ENCODE measurements at places on chromosomes 5 and 9.

DNA sequence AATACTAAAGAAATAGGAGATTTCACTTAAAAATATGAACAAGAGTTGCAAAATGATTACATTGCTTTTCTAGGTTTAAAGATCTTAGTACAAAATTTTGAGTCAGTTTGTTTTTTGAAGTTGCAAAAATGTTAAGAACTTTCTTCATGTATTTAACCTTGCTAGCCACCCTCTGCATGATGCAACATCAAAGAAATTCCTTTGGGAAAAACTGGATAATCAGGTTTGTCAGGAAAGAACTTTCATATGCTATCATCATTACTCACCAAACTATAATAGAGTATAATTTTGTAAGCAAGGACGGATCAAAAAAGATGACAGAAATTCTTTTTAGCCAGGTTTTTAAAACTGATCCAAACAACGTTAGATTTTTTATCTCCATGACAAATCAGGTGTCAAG lies 116.9 kb upstream of the MRPS30 start:
- no peak for DNase-seq
- no peaks in the 10 kb centered on the region for H3K27me3 ChIP-seq
- no peak overlapping the region for H3K4me3 ChIP-seq

- no peak for DNase-seq
- H3K27ac ChIP-seq, result no peak overlapping the region
- H3K4me3 ChIP-seq, result no peak overlapping the region
- H3K4me1 ChIP-seq, result peaks cover 2% of the 10 kb centered on the region
- H3K36me3 ChIP-seq, result no peaks in the 10 kb centered on the region
- no peaks in the 10 kb centered on the region for H3K27me3 ChIP-seq
Observed at GRCh38 chr9:126439402-126439765, 112.8 kb downstream of the MVB12B start.

DNA sequence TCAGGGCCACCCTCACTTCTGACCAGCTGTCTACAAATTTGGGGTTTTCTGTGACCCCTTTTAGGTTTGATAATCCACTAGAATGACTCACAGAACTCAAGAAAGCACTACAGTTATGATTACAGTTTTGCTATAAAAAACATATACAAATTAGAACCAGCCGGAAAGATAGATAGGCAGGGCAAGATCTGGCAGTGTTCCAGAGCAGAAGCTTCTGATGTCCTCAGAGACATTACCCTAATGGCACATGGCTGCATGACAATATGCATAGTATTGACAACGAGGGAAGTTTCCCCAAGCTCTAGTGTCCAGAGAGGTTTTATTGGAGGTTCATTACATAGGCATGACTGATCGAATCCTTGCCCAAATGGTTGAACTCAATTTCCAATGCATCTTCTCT lies 158.1 kb downstream of the RAB3C start:
- H3K4me3 ChIP-seq, result no peak overlapping the region
- H3K27ac ChIP-seq, result no peak overlapping the region
- no peaks in the 10 kb centered on the region for H3K4me1 ChIP-seq
- H3K36me3 ChIP-seq, result no peaks in the 10 kb centered on the region

GRCh38 chr5:93034621-93035590 lies 546.1 kb downstream of the NR2F1-AS1 start:
- no peak overlapping the region for H3K4me3 ChIP-seq
- H3K4me1 ChIP-seq, result no peaks in the 10 kb centered on the region
- H3K27ac ChIP-seq, result no peak overlapping the region
- DNase-seq, result no peak

DNA sequence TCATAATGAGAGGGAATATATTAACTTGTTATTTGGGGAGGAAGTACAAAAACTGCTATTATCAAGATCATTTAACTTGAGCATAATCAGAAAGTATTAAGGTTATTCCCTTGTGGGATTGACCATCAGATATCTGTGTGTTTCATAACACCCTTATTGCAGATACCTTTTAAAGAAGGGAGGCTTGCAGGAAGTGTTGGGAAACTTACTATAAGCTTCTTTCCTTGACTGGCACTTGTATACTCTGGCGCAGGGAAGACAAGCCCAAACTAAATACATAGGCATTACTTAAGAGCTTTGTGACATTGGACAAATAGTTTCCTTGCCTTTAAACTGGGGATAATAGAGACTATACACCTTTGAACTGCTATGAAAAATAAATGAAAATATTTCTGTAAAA lies 50.9 kb downstream of the PIK3R1 start:
- no peak overlapping the region for H3K4me3 ChIP-seq
- no peaks in the 10 kb centered on the region for H3K36me3 ChIP-seq
- no peaks in the 10 kb centered on the region for H3K27me3 ChIP-seq
- DNase-seq, result no peak

DNA sequence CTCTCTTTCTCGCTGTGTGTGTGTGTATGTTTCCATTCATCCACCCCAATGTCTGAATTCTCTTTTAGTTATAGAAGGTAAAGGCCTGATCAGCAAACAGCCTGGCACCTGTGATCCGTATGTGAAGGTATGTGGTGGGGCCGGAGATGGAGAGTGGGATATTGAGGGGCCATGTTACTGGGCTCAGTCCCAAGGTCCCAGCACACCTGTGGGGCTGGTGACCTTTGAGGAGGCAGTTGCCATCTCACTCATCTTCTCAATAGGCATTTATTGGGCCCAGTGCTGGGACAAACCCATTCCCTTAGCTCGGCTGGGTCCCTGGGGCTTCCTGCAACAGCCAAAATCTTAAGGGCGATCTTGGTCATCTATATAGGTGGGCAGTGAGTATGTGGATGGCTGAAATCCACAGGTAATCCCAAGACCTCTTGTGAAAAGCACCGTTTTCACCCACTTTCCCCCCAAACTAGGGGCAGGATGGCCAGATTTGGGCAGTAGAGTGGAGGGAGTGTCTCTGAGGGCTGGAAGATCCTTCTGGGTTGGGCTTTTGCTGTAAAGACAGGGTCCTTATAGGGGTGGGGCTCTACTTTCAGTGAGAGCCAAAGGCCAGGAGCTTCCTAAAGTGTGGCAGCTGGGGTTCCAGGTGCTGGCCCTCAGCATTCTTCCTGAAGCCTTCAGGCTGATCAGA lies 19.6 kb downstream of the RGS3 start:
- no peaks in the 10 kb centered on the region for H3K36me3 ChIP-seq
- H3K27me3 ChIP-seq, result no peaks in the 10 kb centered on the region
- H3K4me1 ChIP-seq, result no peaks in the 10 kb centered on the region

DNA sequence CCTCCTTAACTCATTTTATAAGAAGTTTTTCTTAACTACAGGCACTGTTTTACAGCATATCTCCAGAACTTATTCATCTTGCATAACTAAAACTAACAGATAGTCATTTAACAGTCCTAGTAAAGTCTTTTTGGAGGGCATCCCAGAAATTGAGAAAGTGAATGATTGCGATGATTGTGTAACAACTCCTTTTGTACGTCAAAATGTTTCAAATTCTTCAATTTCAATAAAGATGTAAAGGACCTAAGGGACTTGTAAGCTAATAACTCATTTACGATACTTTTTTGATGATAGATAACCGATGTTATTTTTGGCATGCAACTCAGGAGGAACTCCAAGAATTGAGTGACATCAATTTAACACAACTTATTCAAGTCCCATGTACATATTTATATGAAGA lies 42.7 kb downstream of the SVEP1 start:
- H3K27me3 ChIP-seq, result no peaks in the 10 kb centered on the region
- DNase-seq, result no peak
- H3K4me3 ChIP-seq, result no peak overlapping the region
- H3K4me1 ChIP-seq, result no peaks in the 10 kb centered on the region
- H3K27ac ChIP-seq, result no peak overlapping the region

GRCh38 chr5:6264394-6264793 lies 114.0 kb downstream of the MED10 start:
- H3K36me3 ChIP-seq, result no peaks in the 10 kb centered on the region
- no peak overlapping the region for H3K4me3 ChIP-seq
- no peaks in the 10 kb centered on the region for H3K27me3 ChIP-seq
- H3K27ac ChIP-seq, result no peak overlapping the region

DNA sequence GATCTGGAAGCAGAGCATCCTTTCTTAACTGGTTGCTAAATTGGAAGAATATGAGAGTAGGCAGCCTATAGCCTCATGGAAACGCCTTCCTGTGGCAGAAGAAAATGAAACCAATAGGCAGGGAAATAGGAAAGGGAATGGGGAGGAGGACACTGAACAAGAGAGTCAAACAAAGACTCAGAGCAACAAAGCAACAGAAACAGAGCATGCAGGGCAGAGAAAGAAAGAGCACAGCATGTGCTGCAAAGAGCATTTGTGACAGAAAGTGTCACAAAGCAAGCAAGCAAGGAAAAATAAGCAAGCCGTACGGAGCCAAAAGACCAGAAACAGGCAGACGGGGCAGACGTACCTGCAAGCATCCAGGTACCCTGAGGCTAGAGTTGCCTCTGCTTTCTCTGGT lies 123.1 kb downstream of the RAPGEF6 start:
- no peak overlapping the region for H3K4me3 ChIP-seq
- no peaks in the 10 kb centered on the region for H3K4me1 ChIP-seq
- no peak overlapping the region for H3K27ac ChIP-seq
- H3K36me3 ChIP-seq, result no peaks in the 10 kb centered on the region

DNA sequence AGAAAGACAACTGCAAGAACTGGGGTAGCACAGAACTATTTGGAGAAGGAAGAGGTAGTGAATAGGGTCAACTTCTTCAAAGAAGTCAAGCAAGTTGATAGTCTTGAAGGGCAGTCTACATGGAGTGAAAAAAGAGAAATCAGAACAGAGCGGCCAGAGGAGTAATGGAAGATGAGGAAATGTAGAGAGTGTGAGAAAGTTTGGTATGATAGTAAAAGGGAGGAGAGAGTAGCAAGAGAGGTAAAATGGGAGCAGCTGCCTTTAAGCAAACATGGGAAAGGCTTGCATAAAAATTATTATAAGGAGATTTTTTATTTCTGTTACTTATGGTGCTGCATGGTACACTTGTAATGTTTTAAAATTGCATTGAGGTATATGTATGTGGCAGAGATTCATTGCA lies 6.8 kb downstream of the ITGA2 start:
- no peaks in the 10 kb centered on the region for H3K27me3 ChIP-seq
- H3K27ac ChIP-seq, result no peak overlapping the region
- no peak overlapping the region for H3K4me3 ChIP-seq
- DNase-seq, result no peak

GRCh38 chr9:123609844-123610243 lies 253.8 kb downstream of the CRB2 start:
- no peaks in the 10 kb centered on the region for H3K4me1 ChIP-seq
- no peaks in the 10 kb centered on the region for H3K27me3 ChIP-seq
- DNase-seq, result no peak

GRCh38 chr5:135632798-135633197 lies 54.0 kb upstream of the CXCL14 start:
- no peaks in the 10 kb centered on the region for H3K4me1 ChIP-seq
- no peak overlapping the region for H3K4me3 ChIP-seq
- no peaks in the 10 kb centered on the region for H3K27me3 ChIP-seq

DNA sequence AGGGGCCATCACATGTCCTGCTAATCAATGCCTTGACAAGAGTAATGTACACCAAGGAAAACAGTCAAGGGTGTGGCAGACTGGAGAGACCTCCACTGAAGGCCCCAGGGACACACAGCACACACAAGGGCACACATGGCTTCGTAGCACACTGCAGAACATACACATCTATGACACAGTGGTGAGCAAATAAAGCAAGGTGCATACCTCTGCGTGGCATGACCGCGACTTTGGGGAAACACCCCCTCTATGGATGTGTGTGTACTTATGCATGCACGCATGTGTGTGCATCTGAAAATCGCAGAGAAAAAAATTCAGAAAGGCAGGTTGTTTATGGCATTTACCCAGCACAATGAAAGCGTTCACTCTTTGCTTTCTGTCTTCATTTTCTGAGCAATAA lies 20.5 kb downstream of the SEMA4D start:
- 0 out of 2 replicates have a peak, but pooled peaks cover 1% of the 10 kb centered on the region for H3K4me1 ChIP-seq
- no peaks in the 10 kb centered on the region for H3K27me3 ChIP-seq
- no peak overlapping the region for H3K27ac ChIP-seq
- no peak for DNase-seq

DNA sequence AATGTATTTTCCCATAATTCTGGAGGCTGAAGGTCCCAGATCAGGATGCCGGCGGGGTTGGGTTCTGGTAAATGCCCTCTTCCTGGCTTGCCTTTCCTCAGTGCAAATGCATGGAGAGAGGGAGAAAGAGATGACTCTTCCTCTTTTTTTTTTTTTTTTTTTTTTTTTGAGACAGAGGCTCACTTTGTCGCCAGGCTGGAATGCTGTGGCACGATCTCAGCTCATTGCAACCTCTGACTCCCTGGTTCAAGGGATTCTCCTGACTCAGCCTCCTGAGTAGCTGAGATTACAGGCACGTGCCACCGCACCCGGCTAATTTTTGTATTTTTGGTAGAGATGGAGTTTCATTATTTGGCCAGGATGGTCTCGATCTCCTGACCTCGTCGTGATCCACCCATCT lies 300.0 kb upstream of the TAS2R1 start:
- H3K27me3 ChIP-seq, result no peaks in the 10 kb centered on the region
- H3K36me3 ChIP-seq, result no peaks in the 10 kb centered on the region
- H3K4me1 ChIP-seq, result no peaks in the 10 kb centered on the region
- no peak overlapping the region for H3K4me3 ChIP-seq
- H3K27ac ChIP-seq, result no peak overlapping the region

DNA sequence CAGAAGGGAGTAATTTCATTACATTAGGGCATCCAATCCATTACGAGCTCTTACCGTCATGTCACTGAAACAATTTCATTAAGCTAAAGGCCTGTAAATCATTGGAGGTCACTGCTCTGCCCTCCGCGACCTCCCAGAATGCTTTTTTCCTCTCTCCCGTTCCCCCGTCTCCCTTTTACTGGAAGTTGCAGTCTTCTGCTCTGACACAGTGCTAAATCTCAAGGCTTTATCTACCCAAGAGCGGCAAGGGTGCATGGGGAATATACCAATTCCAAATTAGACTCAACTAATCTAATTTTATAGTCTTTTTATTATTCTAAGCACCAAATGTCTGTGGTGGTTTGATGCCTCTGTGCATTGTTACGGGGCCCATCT lies 265.7 kb upstream of the PANK3 start:
- no peak overlapping the region for H3K4me3 ChIP-seq
- no peaks in the 10 kb centered on the region for H3K4me1 ChIP-seq
- H3K36me3 ChIP-seq, result no peaks in the 10 kb centered on the region
- no peak for DNase-seq
- no peaks in the 10 kb centered on the region for H3K27me3 ChIP-seq

DNA sequence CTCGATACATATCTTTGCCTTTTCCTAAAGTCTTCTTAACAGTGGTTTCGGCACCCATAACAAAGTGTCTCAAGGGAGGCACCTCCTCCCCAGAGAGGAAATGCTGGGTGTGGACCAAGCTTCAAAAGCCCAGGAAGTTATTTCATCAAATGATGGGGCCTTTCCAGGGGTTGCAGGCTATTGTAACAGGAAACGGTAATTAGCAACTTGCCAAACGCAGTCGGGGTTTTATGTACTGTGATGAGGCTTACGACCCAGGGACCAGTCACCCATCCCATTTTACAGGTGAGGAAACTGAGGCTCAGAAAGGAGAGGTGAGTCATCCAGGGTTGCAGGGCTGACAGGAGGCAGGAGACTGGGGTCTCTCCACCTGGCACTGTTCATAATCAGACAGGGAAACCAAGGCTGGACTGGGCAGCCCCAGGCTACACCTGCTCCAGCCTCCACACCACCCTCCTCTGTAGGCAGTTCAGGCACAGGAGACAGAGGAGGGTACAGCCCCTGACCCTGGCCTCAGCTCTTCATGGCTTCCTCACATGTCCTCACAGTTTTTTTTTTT lies 30.0 kb upstream of the SUSD3 start:
- no peak for DNase-seq
- peaks cover 3% of the 10 kb centered on the region for H3K4me1 ChIP-seq
- no peak overlapping the region for H3K4me3 ChIP-seq
- no peak overlapping the region for H3K27ac ChIP-seq
- H3K27me3 ChIP-seq, result no peaks in the 10 kb centered on the region
- H3K36me3 ChIP-seq, result no peaks in the 10 kb centered on the region

- H3K4me1 ChIP-seq, result no peaks in the 10 kb centered on the region
- H3K36me3 ChIP-seq, result no peaks in the 10 kb centered on the region
- no peak overlapping the region for H3K4me3 ChIP-seq
- no peak for DNase-seq
- no peak overlapping the region for H3K27ac ChIP-seq
Observed at GRCh38 chr5:96537386-96537785, 104.3 kb upstream of the PCSK1 start.
